Thymus (tissue), 14 donors: ENCODE measurements at places on chromosomes 7 and 10. TPM values are rescaled to one million over a fixed set of nuclear protein-coding genes. Genes with fewer than 3 reads are reported as not detected.

- H3K27ac ChIP-seq: no peak within 1 kb of the TSS
- H3K4me3 ChIP-seq: peak within 1 kb of the TSS; percentile 61
- peak; percentile 18 for DNase-seq
- peaks cover 3% of the 10 kb centered on the region for H3K27me3 ChIP-seq
- H3K4me1 ChIP-seq: peaks cover 23% of the 10 kb centered on the region
Observed at GRCh38 chr10:97849687-97850402, at the start of gene GOLGA7B. TSS of gene GOLGA7B (plus strand) at chr10:97849843. CDS start at chr10:97850304, 461 bp downstream.

DNA sequence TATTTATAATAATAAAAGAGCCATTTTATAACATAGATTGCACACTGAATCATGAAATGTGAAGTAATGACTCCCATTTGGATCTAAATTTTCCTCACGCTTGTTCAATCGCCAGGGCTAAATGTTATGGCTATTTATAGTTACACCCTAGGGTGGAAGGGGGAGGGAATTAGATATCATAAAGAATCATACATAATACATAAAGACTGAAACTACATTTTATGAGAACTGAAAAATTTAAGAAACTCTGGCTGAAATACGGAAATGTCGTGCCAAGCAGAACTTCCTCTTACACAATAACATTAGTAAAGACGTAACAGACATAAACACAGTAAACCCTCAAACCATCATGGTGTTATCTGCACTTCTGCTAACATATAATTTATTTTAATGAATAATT is 327.5 kb upstream of the PHF14 start:
- H3K27ac ChIP-seq: no peak overlapping the region
- H3K27me3 ChIP-seq: no peaks in the 10 kb centered on the region
- H3K36me3 ChIP-seq: no peaks in the 10 kb centered on the region
- no peak for DNase-seq

- no peak overlapping the region for H3K4me3 ChIP-seq
- peaks cover 6% of the 10 kb centered on the region for H3K36me3 ChIP-seq
- peaks cover 78% of the 10 kb centered on the region for H3K4me1 ChIP-seq
- no peaks in the 10 kb centered on the region for H3K27me3 ChIP-seq
Observed at GRCh38 chr7:2106924-2107323, 125.8 kb downstream of the MAD1L1 start.

GRCh38 chr7:132815696-132816311 is 239.5 kb upstream of the PLXNA4 start:
- no peak overlapping the region for H3K4me3 ChIP-seq
- no peaks in the 10 kb centered on the region for H3K4me1 ChIP-seq
- H3K27me3 ChIP-seq: no peaks in the 10 kb centered on the region
- no peaks in the 10 kb centered on the region for H3K36me3 ChIP-seq
- DNase-seq: no peak

DNA sequence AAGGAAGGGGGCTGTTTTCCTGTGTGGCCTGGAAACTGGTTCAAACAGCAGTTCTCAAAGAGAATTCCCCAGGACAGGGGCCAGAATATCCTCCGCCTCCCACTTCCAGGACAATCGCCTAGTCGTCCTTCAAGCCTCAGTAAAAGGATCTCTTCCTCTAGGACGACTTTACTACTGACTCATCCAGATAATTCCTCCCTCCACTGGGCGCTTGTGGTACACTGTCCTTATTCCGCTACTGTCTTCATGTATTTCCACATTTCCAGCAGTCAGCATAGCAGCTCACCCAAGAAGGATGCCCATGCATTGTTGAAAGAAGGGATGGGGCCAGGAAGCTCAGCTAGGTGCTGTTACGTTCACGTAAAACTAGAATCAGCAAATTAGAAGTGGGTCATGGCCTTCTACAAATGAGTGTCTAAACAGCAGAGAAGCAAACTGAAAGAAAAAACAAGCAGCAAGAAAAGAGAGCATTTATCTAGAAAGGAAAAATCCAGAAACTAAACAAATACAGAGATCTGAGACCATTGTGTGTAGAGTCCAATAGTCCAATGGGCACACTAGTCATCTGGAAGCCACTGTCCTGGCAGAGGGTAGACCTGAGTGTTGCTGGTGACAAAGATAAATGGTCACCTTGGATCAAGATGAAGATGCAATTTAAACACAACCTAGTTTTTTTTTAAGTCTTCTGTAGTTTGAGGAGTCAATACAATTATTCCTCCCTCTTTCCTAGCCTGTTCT is 26.3 kb downstream of the CLRN3 start:
- H3K36me3 ChIP-seq: no peaks in the 10 kb centered on the region
- no peak for DNase-seq
- no peaks in the 10 kb centered on the region for H3K27me3 ChIP-seq
- H3K27ac ChIP-seq: no peak overlapping the region

The NYAP1 gene
- total RNA-seq: 0.24 TPM

DNA sequence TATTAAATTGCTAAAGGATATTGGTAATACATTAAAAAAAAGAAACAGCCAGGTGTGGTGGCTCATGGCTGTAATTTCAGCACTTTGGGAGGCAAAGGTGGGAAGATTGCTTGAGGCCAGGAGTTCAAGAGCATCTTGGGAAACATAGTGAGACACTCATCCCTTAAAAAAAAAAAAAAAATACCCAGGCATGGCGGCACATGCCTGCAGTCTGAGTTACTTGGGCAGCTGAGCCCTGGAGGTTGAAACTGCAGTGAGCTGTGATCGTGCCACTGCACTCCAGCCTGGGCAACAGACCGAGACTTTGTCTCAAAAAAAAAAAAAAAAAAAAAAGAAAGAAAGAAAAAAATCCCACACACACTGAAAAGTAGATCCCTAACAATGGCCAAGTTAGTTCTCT is 59.7 kb downstream of the MACC1 start:
- DNase-seq: no peak
- no peak overlapping the region for H3K4me3 ChIP-seq
- no peak overlapping the region for H3K27ac ChIP-seq
- no peaks in the 10 kb centered on the region for H3K36me3 ChIP-seq

The WEE2 gene
- 0.05 TPM for total RNA-seq

The UNCX gene
- total RNA-seq: 0.05 TPM

DNA sequence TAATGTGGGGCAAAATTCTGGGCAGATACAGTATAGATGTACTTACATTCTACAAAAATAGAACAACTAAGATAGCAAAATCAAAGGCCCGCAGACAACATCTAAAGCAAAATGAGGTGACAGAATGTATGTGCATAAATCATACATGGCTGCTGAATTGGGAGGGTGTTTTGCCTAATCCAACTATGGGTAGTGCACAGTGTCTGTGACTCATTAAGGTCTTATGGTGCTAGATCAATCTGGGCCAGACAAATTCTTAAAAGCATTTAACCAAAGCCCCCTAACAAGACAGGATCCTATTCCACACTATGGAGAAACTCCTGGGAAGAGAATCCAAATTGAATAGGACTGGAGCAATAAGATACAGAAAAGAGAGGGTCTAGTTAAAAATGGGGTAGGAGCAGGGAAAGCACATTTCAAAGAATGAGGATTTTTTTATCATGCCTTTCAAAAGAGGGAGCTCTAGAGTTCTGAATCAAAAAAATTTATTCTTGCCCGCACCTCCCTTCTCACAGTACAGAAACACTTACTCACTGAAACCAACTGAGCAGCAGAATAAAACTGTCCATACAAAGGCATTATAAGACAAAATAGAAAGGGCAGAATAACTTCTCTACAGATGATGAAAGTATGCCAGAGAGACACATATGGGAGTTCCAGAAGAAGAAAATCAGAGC is 181.3 kb downstream of the RNLS start:
- no peak for DNase-seq
- H3K27me3 ChIP-seq: no peaks in the 10 kb centered on the region
- H3K27ac ChIP-seq: no peak overlapping the region
- no peaks in the 10 kb centered on the region for H3K36me3 ChIP-seq
- H3K4me3 ChIP-seq: no peak overlapping the region

- H3K4me3 ChIP-seq: no peak overlapping the region
- H3K36me3 ChIP-seq: no peaks in the 10 kb centered on the region
- no peaks in the 10 kb centered on the region for H3K27me3 ChIP-seq
- no peaks in the 10 kb centered on the region for H3K4me1 ChIP-seq
- H3K27ac ChIP-seq: no peak overlapping the region
Observed at GRCh38 chr10:102467971-102468438, 16.7 kb upstream of the C10orf95 start.

- peak overlapping the region; percentile 37 for H3K27ac ChIP-seq
- peaks cover 65% of the 10 kb centered on the region for H3K36me3 ChIP-seq
Observed at GRCh38 chr7:6392712-6393666, 54.8 kb downstream of the DAGLB start.
